ENCODE measurements at places on chromosomes 13 and 19. TPM values are rescaled to one million over a fixed set of nuclear protein-coding genes. Genes with fewer than 3 reads are reported as not detected.

Gene ZSCAN5A
- 14.1 TPM for total RNA-seq

Gene KHSRP
- 186 TPM for total RNA-seq

Gene GARRE1
- total RNA-seq, result 48.0 TPM

Gene TBXA2R
- 5.6 TPM for total RNA-seq

Gene FFAR2
- 1.5 TPM for total RNA-seq

Gene ZNF569
- 7.8 TPM for total RNA-seq

Gene CDK8
- total RNA-seq, result 13.1 TPM
